GM10248 (cell line): ENCODE measurements at places on chromosomes 7 and 10.

DNA sequence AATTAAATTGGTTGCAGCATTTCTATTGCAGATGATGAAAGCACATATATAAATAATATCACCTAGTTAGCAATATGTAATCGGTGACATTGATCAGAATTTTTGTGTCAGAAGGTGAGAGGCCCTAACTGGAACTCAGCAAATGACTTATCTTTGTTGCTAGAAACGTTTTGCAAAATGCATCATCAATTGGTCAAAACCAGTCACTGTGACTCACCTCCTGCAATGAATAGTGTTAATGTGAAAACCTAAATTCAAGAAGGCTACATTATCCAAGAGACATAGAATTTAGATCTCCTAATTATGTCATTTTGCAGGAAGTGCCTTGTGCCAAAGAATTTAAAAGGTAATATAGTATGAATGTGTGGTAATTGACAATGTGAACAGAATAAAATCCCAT lies 9.8 kb upstream of the PNLIPRP3 start:
- no peak for DNase-seq

DNA sequence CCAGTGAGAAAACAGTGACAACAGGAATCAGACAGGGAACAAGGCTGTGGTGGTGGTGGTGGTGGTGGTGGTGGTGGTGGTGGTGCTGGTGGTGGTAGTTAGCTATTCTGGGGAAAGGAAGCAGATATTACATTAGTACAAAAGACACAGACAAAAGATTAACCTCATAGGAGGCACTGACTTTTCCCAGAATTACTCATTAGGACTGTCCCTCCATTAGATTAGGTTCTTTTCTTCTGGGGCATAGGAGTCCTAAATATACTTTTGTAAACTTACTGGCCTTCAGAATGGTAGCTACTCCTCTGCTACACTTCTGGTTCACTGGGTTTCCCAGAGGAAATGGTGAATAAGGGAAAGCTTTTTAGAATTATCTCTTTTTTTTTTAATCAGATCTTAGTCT lies 156.6 kb upstream of the SEMA3D start:
- DNase-seq: no peak

GRCh38 chr7:90843472-90843871 lies 247.4 kb downstream of the CDK14 start:
- DNase-seq: no peak

DNA sequence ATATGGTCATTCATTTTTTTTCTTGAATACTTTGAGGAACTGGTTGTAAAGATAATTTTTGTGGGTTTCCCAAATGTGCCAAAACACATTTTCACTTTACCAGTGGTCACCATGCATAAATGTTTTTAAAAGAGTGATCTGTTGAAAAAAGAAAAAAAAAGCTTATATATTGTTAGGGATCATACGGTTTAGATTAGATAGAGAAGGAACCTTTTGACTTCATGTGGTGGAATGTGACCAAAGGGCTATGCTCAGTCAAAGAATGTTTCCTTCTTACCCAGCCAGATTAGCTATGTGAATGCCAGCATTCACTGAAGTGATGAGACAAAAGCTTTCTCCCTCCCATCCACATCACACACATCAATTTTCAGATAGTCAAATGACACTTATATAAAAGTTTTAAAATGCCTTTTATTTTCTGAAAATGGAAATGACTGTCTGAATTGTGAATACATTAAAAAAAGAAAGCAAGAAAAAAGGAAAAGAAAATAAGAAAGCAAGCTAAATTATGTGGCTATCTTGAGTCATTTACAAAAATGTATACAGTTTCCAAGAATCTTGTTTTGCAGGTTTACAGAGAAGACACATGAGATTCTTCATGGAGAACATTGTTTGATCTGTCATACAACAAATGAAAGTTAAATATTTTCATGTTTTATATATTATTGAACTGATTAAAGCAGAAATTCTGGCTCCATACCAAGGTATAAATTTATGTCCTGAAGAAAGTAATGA lies 8.6 kb upstream of the CPED1 start:
- no peak for DNase-seq

GRCh38 chr7:45660901-45661211 lies 86.7 kb downstream of the ADCY1 start:
- no peak for DNase-seq

GRCh38 chr10:14609178-14609577 lies 165.5 kb downstream of the FAM107B start:
- DNase-seq: no peak

DNA sequence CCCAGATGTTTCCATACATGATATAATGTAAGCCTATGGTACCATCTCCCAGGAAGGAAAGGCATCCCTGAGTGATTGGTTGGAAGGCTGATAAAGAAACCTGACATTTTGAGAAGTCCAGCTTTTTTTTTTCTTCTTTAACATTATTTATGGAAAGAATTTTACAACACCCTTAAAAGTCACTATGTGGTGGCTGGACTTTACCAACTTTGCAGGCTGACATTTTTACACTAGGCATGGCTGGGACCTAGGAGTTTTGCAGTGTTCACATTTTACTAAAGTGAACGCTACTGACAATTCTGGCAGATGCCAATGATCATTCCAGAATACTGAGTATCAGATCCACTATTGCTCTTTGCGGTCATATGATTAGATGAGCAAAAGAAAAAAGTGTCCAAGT lies 239.9 kb downstream of the GLI3 start:
- no peak for DNase-seq
